Foreskin keratinocyte (primary cell): ENCODE measurements at places on chromosomes 3 and 15. TPM values are rescaled to one million over a fixed set of nuclear protein-coding genes. Genes with fewer than 3 reads are reported as not detected.

LRRC3B gene
- polyA plus RNA-seq, result not detected in 2 replicates

SCG5 gene
- polyA plus RNA-seq, result 14.9 and 51.3 TPM in 2 replicates

PRR20G gene
- 0.20 and 0.27 TPM in 2 replicates for polyA plus RNA-seq

C3orf20 gene
- not detected in 2 replicates for polyA plus RNA-seq
